ENCODE measurements at places on chromosomes 7 and 10.

DNA sequence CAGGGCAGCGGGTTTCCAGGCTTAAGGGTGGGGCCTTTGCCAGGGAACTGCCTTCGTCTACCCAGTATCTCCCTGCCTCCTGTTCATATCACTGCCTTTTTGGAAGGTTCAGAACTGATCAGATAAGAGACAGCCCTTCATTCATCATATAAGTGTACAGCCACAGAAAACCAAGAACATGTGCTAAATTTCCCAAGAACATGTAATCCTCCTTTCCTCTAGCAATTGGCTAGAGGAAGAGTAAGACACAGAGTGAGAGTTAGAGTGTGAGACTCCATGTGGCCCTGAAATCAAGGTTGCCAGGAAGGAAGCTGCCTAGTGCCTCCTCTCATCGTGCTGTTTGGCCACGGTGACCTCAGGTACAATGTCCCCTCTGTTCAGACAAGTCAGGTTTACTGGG lies 770.9 kb downstream of the TNS3 start:
- DNase-seq = peak; percentile 12

DNA sequence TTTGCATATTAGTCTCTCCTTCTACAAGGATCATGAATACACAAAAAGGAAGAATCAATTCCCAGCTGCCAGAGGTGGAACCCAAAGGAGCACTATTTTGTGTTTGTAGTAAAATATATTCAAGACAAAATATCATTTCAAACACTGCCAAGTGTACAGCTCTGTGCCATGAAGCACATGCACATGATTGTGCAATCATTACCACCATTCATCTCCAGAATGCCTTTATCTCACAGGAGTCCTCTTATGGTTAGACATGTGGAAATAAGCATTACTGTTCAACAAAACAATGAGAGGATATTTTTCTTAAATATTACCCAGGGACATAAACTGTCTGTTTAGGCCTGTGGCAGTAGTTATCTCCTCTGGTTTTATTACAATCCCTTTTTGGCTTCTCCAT lies 151.4 kb upstream of the PPP1R3A start:
- DNase-seq = no peak

DNA sequence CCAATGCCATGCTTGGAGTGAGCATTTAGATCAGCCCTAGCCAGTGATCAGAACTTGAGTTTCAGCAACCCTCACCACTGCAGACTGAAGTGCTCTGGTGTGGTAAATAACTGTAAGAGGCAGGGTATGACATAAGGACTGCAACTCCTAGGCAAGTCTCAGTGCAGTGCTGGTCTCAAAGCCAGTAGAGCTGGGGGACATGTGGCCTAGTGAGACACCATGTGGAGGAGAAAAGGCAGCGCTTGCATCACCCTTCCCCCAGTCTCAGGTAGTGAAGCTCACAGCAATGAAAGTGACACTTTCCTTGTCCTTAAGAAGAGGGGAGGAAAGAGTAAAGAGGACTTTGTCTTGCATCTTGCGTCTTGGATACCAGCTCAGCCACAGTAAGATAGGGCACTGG lies 386.8 kb upstream of the POT1 start:
- DNase-seq = no peak

DNA sequence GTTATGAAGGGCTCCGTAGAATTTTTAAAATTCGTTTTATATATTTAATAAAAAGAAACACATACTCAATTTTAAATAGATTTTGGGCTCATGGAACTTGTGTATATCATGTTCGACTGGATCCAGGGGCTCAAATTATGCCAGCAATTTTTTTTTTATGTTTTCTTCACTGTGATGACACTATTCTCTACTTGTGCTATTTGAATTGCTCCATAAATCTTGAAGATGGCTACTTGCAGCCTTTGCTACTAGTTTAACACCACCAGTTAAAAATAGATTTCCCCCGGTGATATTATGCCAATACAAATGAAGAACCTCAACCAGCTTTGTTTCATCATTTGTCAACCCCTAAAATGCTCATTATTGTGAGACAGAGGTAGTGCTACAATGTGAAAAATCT lies 933.2 kb downstream of the IPMK start:
- no peak for DNase-seq

GRCh38 chr7:75033064-75033463 lies 40.5 kb downstream of the RCC1L start:
- no peak for DNase-seq

DNA sequence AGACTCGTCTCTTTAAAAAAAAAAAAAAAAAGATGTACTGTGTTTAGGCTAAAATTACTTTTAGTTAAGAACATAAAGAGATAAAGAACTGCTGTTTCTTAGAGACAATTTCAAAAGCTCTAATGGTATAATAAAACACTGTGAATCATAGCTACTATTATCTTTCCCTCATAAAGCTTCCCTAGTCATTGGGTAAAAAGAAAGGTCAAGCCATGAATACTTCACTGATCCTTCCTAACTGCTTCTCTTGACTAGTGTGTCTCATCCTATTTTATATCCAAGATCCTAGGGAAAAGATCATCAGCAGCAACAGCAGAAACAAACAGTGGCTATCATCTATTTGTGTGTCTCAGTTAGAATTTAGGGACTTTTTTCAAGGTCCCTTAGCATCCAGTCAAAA lies 10.5 kb downstream of the YME1L1 start:
- no peak for DNase-seq

DNA sequence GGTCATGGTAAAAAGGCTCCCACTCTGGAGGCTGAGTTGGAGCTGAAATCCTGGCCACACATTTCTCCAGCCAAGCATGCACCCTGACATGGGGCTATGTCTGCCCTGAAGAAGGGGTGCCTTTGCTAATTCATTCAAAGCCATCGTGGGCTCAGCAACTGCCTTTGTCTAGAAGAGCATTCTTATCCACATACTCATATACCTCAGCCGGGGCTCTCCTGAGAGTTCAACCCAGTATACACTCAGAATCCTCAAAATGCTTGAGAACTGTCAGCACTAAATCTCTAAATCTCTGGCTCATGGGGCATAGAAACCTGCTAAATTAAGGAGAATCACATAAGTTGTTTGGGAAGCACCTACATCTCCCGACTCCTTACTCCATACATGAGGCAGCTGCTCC lies 89.3 kb downstream of the MRPL32 start:
- no peak for DNase-seq

DNA sequence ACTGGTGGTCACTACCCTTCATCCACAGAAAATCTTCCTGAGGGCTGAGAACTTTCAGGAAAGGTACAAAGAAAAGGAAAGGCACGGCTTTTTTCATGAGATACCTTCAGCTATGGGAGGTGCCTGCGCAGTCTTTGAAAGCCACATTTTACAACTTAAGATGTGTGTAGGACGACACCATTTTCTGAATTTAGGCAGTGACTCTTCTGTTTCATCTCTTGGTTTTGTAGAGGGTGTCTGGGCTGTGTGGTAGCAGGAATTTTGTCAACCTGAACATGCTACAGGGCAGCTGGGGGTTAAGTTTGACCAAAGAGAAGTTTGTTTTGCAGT lies 138.1 kb downstream of the NRP1 start:
- DNase-seq = no peak

DNA sequence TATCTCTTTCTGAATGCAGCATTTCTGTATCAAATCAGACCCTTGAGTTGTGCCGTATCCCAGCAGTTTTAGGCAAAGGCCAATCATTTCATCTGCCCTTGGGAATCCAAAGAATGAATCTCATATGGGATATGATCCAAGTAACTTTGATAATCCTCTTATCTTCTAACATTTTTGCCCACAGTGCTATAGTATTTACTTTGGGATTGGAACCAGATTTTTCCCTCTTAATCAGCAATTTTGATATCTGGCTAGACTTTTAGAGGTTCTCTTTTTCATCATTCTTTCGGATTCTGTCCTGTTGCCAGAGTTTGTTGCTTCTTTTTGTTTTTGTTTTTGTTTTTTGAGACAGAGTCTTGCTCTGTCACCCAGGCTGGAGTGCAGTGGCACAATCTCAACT lies 118.0 kb downstream of the NRF1 start:
- DNase-seq = no peak
